Activated T-helper 1 cell treated with anti-CD3 and anti-CD28 coated beads, Interleukin-12 subunit alpha, Interleukin-12 subunit beta, Interleukin-2, Interleukin-4 antibody, amounts not matched to agents 30 ng/mL and 10 ng/mL and 1 ng/mL, durations not matched to agents 14 hours and 24 hours and 36 hours (primary cell): ENCODE measurements at places on chromosomes 7 and 10.

DNA sequence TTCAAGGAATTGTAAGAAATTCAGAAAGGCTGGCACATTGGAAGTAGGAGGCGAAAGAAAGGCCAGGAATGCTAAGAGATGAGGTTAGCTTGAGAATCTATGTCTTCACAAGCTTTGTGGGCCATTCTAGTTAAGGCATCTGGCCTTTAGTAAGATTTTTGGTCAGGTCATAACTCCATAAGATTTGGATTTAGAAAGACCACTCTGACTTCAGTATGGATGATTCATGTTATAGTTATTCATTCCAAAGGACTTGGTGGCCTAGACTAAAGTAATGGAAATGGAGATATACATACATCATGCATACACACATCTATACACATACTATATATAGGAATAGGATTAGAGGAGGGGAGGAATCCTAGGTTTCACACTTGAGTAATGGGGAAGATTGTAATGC is 77.5 kb downstream of the SEPTIN7 start:
- no peak for DNase-seq

- DNase-seq = no peak
Observed at GRCh38 chr7:134636008-134636449, 10.6 kb upstream of the BPGM start.

DNA sequence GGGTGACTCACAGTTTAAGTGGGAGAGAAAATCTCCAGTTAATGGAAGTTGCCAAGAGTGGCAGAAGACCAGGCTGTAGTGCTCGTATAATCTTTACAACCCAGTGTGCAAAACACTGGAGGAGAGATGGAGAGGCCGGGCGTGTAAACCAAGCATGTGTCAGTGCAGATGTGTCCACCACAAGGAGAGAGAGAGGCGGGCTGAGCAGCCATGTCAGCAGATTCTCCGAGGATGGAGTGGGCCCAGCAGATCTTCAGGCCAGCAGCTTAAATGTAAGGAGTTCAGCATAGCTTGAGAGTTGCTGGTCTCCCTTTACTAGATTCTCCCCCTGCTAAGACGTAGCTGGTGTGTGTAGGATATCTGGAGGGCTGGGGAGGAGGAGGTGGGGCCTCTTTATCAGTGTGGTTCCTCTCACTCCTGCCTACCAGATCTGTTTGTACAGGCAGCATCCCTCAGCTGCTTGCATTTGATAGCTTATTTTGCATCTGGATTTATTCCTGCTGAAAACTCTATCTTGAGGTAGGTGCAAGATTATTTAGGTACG is 13.7 kb downstream of the BPGM start:
- no peak for DNase-seq

GRCh38 chr10:15472008-15472407 is 100.9 kb upstream of the FAM171A1 start:
- no peak for DNase-seq

DNA sequence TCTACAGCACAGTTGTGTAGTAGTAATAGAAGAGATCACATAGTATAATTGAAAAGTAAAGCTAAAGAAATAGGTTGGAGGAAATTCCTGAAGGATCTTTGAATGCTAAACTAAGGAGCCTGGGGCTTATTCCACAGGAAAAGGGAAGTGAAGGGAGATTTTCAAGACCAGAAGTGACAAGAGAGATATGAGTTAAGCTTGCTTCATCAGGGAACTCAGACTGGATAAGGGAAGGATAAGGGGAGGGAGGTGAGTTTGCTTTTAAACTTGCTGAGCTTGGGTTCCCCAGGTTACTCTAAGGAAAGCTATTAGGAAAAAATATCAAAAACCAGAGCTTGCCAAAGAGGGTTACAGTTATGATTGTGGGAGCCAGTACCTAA is 182.4 kb downstream of the RAPGEF5 start:
- DNase-seq = no peak

- DNase-seq = no peak
Observed at GRCh38 chr7:99120501-99120900, 23.4 kb downstream of the SMURF1 start.

DNA sequence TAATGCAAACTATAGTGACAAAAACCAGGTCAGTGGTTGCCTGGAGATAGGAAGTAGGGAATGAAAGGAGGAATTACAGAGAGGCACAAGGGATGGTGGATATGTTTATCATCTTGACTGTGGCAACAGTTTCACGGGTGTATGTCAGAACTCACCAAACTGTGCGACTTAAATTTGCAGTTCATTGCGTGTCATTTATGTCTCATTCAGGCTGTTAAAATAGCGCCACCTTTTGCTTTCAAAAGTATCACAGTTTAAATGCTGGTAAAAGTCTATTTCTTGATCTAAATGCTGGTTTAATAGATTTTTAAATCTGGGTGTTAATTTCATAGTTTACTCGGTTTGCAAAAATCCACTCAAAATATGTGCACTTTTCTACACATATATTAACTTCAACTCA is 51.0 kb downstream of the PTTG1IP2 start:
- no peak for DNase-seq

DNA sequence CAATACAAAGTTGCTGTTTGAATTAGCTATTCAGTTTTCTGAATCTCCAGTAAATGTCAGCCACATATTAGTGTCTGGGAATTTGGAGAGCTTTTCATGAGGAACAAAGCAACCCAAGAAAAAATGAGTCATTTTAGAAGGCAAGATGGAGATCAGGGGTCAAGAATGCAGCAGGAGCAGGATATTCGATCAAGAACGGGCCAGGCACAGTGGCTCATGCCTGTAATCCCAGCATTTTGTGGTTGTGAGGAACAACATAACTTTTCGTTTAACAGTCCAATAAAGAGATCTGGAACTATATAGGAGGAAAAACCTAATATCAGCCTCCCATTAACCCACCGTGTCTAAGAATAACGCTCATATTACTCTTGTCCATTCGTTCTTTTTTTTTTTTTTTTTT is 600.5 kb downstream of the MAGI2 start:
- DNase-seq = no peak

GRCh38 chr7:44846816-44847508 is 925 bp downstream of the H2AZ2 start:
- DNase-seq = no peak

- no peak for DNase-seq
Observed at GRCh38 chr10:48235501-48235900, 39.0 kb downstream of the FRMPD2 start.

- no peak for DNase-seq
Observed at GRCh38 chr10:118873091-118873737, 118.4 kb upstream of the CACUL1 start.

DNA sequence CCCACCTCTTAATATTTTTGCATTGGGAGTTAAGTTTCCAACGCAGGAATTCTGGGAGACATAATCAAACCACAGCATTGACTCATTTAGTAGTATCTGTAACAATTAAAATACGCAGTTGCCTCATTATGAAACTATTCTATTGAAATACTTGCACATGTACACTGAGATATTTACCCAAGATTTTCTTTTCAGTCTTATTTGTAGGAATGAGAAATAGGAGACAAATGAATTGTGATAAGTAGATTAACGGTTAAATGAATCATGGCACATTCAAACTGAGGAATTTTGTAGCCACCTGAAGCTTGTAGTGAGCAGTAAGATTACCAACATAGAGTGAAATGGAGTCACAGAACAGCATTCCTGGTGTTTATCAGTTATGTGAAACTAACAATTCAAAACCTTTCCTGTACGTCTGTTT is 18.1 kb downstream of the RP9 start:
- DNase-seq = no peak

DNA sequence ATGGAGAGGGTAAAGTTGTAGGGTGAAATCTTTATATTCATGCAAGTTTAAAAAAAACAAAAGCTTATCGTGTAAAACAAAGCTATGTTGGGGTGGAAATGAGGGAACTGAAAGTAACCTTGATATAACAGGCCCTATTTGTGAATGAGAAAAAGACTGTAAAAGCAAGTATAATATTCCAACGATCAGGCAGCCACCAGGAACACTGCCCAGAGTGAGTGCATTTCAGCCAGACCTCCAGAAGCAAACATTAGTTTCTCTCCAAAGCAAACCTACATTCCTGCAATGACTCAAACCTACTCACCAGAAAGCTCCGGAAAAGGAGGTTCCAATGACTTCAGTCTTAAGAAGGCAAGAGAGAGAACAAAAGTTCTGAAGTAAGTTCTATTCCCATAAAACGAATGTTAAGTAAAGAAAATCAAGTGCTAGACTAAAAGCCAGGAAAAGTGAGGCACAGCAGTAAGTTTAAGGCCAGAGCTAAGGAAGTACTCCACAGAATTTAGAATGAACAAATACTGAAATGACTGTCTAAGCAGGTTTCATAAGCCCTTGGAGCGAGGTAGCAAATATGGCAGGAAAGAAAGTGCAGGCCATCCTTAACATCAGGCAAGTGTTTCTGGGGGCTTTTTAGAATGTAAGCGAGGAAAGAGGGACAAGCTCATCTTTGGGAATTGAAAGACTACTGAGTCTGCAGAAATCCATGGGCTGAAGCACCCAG is 493.1 kb downstream of the XPNPEP1 start:
- no peak for DNase-seq

- DNase-seq = no peak
Observed at GRCh38 chr10:104099269-104099668, 13.6 kb upstream of the COL17A1 start.
